ENCODE measurements at places on chromosomes 4 and X. TPM values are rescaled to one million over a fixed set of nuclear protein-coding genes. Genes with fewer than 3 reads are reported as not detected.

NKX3-2 gene
- not detected for total RNA-seq

DNA sequence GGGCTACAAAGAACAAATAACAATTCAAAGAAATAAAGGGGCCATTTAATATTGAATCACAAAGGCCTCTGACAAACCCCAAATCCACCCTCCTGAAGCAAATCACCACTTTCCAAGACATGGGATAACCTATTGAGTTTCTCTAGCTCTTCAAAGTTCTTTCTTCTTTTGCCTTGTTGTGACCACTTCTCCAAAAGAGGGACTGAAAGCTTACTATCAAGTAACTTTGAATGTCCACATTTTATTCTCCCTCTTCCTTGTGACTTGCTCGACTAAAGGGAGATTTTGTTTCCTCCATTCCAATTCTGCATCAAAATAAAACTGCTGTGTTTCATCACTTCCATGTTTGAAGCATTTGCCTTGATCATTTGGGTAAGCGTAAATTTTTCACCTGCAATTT is 166.6 kb upstream of the SLC7A11 start:
- no peak for DNase-seq

- no peak for DNase-seq
These were observed 390.7 kb downstream of the MAPK10 start for GRCh38 chr4:85968945-85969819.

GRCh38 chr4:43757147-43757546 is 691.5 kb downstream of the KCTD8 start:
- no peak for DNase-seq

DNA sequence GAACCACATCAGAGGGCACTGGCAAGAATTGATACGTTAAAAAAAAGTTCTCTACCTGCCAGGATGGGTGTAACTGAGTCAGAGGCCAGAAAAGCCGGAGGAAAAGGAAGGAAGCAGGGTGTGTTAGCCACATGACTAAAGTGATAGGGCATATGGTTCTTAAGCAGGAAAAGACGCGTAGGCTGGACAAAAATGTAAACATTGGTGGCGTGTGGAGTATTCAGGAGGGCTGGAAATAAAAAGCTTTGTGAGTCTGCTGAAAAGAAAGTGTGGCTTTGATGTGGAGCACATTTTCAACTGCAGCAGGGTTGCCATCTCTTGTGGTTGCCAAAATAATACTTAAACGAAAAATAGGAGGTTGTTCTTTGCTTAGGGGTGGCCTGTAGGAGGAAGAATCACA is 186.5 kb upstream of the RPL34 start:
- DNase-seq = no peak

DNA sequence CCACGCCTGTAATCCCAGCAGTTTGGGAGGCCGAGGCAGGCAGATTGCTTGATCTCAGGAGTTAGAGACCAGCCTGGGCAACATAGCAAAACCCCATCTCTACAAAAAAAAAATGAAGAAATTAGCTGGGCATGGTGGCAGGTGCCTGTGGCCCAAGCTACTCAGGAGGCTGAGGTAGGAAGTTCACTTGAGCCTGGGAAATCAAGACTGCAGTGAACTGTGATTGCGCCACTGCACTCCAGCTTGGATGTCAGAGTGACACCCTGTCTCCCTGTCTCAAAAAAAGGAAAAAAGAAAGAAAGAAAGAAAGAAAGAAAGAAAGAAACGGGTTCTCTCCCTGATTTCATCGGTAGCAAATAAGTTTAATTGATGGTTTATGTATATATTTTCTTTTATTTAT is 64.6 kb upstream of the ESX1 start:
- DNase-seq = no peak

Measured in WTC11 (cell line).